ENCODE measurements at places on chromosomes 5 and 9.
A peak's percentile ranks its signal among the peaks of the same experiment; 100 is the strongest.

DNA sequence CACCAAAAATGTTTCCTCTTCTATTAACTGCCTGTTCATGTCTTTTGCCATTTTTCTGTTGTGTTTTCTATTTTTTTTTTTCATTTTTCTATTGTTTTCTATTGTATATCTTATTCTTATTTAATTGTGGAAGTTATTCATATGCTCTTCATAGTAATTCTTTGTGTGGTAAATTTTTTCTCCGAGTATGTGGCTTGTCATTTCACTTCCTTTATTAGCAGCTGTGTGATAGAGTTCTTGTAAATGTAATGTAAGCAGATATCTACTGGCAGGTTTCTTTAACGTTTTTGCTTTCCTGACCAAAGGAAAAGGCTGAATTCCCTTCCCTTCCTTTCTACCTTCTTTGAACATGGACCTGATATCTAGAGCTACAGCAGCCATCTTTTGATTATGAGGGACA lies 5.8 kb upstream of the PLPP1 start:
- no peak for DNase-seq

GRCh38 chr9:134271338-134272301 lies 54.6 kb upstream of the RXRA start:
- DNase-seq, result no peak

GRCh38 chr9:137745541-137745991 lies 126.8 kb downstream of the EHMT1 start:
- peak; percentile 36 for DNase-seq

DNA sequence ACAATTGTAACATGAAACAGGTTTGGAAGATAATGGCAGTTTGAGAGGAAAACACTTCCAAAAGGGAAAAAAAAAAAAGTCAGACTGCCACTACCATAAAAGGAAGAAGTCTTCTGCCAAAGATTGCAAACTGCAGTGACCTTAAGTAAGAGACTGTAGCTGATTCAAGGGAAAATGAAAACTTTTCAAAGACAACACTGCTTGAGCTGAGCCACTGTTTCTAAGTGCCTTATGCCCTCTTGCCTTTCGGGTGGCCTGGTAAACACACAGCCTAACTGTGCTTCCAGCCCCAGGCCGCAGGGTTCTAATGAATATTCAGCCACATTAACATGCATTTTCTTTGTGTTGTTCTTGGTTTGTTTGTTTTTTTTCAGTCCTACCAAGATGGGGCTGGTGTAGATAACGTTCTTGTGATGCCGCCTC lies 354.6 kb downstream of the BNC2 start:
- peak; percentile 83 for DNase-seq

- no peak for DNase-seq
Observed at GRCh38 chr5:142086679-142087078, 21.9 kb upstream of the NDFIP1 start.

- DNase-seq, result no peak
Observed at GRCh38 chr5:116989995-116990394, 415.4 kb upstream of the SEMA6A start.
